ENCODE measurements at places on chromosomes 3 and 15. TPM values are rescaled to one million over a fixed set of nuclear protein-coding genes. Genes with fewer than 3 reads are reported as not detected.
A peak's percentile ranks its signal among the peaks of the same experiment; 100 is the strongest.

The OR5K1 gene
- total RNA-seq = not detected

The POLG gene
- total RNA-seq = 110 TPM

The CPEB1 gene
- total RNA-seq = 0.44 TPM

The TUSC7 gene
- total RNA-seq = not detected

The RTP1 gene
- total RNA-seq = not detected

The CCR3 gene
- total RNA-seq = not detected

The SORD gene
- total RNA-seq = 23.1 TPM

The IGSF10 gene
- total RNA-seq = not detected

The ECE2 gene
- total RNA-seq = not detected

The TTBK2 gene
- total RNA-seq = 9.3 TPM

The DUOXA2 gene
- not detected for total RNA-seq

The SELENOK gene
- total RNA-seq = 50.5 TPM

The APBA2 gene
- 15.7 TPM for total RNA-seq

The KIF15 gene
- total RNA-seq = 23.6 TPM

The HTR3C gene
- not detected for total RNA-seq

The SCN11A gene
- total RNA-seq = 0.07 TPM

The SPINK8 gene
- total RNA-seq = not detected

The CLSTN2 gene
- total RNA-seq = not detected

The CDC25A gene
- 58.4 TPM for total RNA-seq

- no peak for DNase-seq
These were observed 229.3 kb downstream of the TAFA4 start for GRCh38 chr3:68703066-68703465.

DNA sequence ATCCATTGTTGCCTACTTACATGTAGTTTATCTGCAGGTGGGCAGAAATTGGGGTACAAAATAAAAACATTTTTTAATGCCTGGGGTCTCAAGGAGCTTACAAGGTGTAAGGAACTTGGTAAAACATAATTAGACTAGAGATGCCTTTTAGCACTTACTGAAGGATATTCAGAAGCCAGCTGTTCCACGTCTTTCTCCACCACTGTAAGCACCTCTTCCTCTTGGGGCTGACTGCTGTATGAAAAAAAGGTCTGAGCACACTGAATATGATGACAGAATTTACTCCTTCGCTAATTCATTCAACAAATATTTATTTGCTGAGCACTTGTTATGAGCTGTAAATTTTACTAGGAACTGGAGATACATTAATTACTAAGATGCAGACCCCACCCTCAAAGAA, 539.1 kb downstream of the UNC13C start:
- no peak for DNase-seq

GRCh38 chr3:82461049-82461889, 699.8 kb upstream of the GBE1 start:
- DNase-seq = no peak

GRCh38 chr3:193883551-193883950, 252.4 kb upstream of the HES1 start:
- no peak for DNase-seq

DNA sequence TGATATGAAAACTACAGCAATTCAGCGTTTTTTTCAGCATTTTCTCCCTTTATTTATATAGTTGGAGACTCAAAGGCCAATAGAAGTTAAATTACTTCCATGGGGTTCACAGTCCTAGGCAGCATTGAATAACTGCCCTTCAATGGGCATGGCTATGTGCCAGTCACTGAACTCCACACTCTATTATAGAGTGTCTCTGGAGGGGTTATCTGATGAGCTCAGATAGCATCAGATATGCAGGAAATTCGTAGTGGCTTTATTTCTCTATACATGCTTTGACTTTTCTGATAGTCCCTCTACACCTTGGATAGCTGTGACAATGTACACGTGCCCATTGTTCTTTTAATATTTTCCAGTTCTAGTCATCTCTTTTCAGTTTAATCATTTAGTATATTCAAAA, 396.9 kb upstream of the CBLB start:
- no peak for DNase-seq

- DNase-seq = no peak
These were observed 61.5 kb upstream of the FGD5 start for GRCh38 chr3:14757153-14757700.

GRCh38 chr3:35772381-35773015, 133.2 kb downstream of the ARPP21 start:
- DNase-seq = no peak

GRCh38 chr3:61060411-61060861, 190.8 kb downstream of the FHIT start:
- no peak for DNase-seq

DNA sequence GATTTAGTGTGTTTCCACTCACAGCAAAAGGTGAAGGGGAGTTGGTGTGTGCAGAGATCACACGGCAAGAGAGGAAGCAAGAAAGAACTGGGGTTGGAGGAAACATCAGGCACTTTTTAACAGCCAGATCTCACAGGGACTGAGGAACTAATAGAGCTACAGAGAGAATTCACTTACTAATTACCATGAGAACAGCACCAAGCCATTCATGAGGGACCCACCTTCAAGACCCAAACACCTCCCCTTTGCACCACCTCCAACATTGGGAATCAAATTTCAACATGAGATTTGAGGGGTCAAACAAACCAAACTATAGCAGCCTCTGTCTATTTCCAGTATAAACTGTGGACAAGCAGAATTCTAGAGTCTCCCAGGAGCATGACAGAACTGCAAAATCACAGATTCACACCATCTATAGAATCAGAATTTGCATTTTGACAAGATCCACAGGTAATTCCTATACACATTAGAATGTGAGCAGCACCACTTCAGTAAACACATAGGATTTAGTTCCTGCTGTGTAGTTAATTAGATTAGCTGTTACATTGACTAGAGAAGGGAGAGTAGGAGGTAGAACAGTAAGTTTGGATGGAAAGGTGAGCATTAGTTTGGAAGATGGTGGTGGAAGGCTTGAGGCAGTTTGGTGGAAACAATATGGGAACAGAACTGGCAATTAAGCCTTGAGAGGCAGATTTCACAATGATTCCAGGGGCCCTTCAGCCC, 311.7 kb downstream of the NSUN3 start:
- DNase-seq = no peak

- peak; percentile 24 for DNase-seq
These were observed 30.7 kb downstream of the C3orf38 start for GRCh38 chr3:88180398-88180999.

GRCh38 chr3:15331072-15331605, 1.2 kb downstream of the SH3BP5 start:
- DNase-seq = no peak

GRCh38 chr15:70270752-70271111, 173.0 kb upstream of the TLE3 start:
- no peak for DNase-seq

DNA sequence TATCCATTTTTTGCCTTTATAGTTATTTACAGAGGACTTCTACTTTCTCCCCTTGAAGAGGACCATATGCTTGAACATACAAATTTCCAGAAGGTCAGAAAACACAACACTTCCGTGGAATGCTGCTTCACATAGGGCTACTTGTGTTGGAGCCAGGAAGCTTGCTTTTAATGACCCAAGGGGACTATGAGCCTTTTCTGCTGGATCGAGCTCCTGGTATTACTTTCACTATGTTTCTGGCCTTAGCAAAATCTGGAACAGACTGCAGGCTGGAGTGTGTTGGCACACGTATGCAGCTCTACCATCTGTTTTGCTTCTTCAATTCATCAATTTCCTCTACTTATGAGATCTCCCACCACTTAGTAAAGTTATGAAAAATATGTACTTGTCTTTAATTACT, 69.3 kb upstream of the CBLB start:
- no peak for DNase-seq

DNA sequence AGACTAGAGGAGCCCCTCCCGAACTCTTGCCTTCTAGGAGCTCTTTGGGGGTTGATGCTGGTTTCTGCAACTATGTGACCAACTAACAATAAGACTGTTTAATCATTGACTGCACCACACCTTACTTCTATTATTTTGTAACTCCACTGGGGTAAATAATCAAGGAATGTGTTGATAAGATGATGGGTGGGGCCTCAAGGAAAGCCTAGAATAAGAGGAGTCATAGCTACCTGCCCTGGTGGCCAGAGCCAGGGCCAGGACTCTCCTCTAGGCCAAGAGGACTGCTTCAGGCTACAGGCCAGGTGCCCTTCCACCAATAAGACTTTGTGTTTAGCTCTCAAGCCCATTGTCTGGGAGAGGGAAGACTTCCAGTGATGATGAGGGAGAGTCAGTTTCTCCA, 41.2 kb upstream of the PIAS1 start:
- DNase-seq = no peak

GRCh38 chr15:33330931-33331330, 20.2 kb downstream of the RYR3 start:
- no peak for DNase-seq

- no peak for DNase-seq
These were observed 238.2 kb upstream of the C2CD4B start for GRCh38 chr15:62403164-62403809.

- DNase-seq = no peak
These were observed 9.5 kb downstream of the MGA start for GRCh38 chr15:41669701-41670100.

DNA sequence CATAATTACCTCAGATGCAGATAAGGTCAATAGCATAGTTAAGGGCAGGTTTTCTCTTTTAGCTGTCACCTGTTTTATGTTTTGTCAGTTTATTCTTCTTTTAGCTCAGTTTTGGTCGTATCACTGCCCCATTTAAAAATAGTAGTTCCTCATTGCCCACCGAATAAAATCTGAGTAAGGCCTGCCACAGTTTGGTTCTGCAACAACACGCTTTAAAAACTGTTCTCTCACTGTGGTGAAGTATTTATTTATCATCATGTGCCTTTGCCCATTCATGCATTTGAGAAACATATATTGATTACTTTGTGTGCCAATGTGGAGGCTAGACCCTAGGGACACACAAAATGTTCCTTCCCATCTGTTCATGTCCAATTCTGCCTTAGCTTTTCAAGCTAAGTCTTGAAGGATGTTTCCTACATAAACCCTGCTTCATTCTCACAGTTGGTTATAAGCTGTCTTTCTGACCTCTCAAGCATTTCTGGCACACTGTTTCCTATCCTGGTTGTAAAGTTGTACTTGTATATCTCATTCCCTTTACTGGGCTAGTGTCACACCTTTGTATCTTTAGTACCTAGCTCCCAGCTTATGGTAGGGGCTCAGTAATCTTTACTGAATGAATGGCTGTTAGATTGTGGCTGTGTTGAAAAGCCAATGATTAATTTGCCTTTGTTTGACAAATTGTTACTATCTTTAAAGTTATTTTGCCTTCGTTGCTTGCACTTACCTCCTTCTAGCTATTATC, 23.9 kb downstream of the AKAP13 start:
- no peak for DNase-seq

- no peak for DNase-seq
These were observed 48.6 kb upstream of the SLCO2A1 start for GRCh38 chr3:134078169-134078831.

DNA sequence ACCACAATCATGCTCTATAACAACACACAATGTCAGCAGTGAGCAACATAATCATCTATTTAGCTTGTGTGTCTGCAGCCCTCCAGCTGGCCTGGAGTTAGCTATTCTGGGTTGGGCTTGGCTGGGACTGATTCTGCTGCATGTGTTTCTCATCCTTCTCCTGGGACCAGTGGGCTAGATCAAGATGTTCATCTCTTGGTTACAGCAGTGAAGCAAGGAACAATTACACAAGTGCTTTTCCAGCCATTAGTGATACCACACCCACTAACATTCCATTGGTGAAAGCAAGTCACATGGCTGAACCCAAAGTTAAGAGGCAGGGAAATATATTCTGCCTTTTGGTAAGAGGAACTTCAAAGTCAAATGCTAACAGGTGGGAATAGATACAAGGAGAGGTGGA, 14.6 kb downstream of the NUDT16 start:
- no peak for DNase-seq

GRCh38 chr3:9690451-9691450, 12.9 kb upstream of the CPNE9 start:
- DNase-seq = no peak

GRCh38 chr15:40314723-40315276, 7.1 kb upstream of the PLCB2 start:
- no peak for DNase-seq

DNA sequence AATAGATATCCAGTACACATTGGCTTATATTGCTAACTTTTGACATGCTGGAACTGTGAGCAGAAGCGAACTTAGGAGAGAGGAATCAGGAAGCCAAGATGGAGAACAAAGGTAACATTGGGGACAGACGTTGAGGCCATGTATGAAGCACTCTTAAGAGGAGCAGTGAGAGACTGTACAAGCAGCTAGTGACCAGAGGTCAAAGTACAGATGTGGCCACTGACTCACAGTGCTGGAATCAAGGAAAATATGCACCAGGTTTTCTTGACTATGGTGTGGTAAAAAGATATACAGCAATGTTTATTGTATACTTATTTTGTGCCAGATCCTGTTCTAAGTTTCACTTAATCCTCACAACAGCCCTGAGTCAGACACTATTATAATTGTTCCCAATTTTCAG, 2.0 kb upstream of the IL20RB start:
- DNase-seq = no peak

- no peak for DNase-seq
These were observed 3.0 kb downstream of the MEF2A start for GRCh38 chr15:99568625-99569352.

GRCh38 chr3:31263897-31264296, 268.8 kb upstream of the STT3B start:
- DNase-seq = no peak

- DNase-seq = no peak
These were observed 63.3 kb downstream of the KLHL6 start for GRCh38 chr3:183491923-183492848.

GRCh38 chr3:126638790-126639189, 16.1 kb downstream of the TXNRD3 start:
- DNase-seq = no peak

DNA sequence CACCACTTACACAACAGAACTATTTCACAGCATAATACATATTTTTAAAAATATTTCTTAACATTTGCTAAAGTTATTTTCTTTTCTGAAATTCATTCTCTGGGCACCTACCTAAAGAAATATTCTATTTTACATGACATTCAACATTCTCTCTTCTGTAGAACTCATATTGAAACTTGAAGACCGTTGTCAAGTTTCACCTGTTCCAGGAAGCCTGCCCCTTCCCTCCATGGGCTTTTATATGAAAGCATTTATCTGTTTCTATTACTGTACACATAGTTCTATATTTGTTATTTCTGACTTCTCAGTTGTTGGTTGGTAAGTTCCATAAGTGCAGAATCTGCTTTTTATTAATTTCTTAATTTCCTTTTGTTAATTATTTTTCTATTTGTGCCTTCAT, 204.3 kb upstream of the ALCAM start:
- no peak for DNase-seq

DNA sequence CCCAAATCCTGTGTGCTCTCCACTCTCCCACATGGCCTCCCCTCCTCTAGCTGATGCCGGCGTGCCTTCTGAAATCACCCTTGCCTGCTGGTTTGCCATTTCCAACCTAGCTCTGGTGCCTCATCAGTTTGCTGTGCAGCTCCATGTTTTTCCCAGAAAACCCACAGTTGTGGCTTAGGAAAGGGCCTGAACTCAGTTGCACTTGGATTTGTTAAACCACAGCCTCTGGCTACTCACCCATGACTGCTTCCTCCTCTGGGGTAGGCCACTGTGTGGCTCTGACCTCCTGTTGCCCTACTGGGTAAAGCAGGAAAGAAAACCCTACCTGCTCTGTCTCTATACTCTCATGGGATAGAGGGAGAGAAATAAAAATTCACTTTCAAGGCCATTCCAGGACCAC, 97.3 kb downstream of the DAPK2 start:
- no peak for DNase-seq

- no peak for DNase-seq
These were observed 50.1 kb downstream of the UMPS start for GRCh38 chr3:124780356-124780755.
